ENCODE measurements at places on chromosomes 6 and 20. TPM values are rescaled to one million over a fixed set of nuclear protein-coding genes. Genes with fewer than 3 reads are reported as not detected.

SUMO4 gene
- total RNA-seq, result 5.3 TPM

SOBP gene
- total RNA-seq, result 0.49 TPM

GFOD1 gene
- 4.2 TPM for total RNA-seq

DBNDD2 gene
- 30.0 TPM for total RNA-seq

RAD21L1 gene
- total RNA-seq, result not detected

RIMS4 gene
- total RNA-seq, result not detected

OR2H1 gene
- total RNA-seq, result not detected

HSPA1A gene
- 56.1 TPM for total RNA-seq

AKAP12 gene
- total RNA-seq, result 4.1 TPM

C6orf58 gene
- not detected for total RNA-seq

RNASET2 gene
- 68.7 TPM for total RNA-seq

FBXO9 gene
- total RNA-seq, result 58.7 TPM

CFAP61 gene
- total RNA-seq, result 0.39 TPM

Data from activated CD4-positive, alpha-beta T cell treated with anti-CD3 and anti-CD28 coated beads for 36 hours (primary cell).